Hippocampal formation (tissue), 2 donors: ENCODE measurements at places on chromosomes 12 and 14.

- no peak for DNase-seq
Observed at GRCh38 chr12:51357374-51358047, 11.0 kb upstream of the CELA1 start.

DNA sequence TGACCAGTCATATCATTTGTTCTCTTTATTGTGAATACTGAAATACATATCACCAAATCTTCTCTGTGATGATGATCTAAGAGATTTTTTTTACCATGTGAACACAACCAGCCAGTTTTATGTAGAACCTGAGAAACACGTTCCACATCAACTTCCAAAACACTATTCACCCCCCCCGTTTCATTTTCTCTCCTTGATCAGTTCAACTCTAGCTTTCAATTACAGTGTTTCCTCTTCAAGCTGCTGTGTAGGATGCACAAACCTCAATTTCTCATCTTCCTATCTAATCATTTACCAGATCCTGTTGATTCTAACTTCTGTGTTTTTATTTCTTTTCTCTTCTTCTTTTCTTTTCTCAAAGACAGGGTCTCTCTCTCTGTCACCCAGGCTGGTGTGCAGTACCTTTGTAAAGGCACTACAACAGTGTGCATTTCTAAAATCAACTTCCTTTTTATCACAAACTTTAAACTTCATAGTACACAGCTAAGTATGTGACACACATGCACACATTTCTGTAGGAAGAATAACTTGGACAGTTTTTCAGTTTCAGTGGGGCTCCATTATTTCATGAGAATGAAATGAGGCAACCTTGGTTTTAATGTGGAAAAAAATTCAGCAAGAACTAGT lies 149.9 kb upstream of the FBXO33 start:
- no peak for DNase-seq

DNA sequence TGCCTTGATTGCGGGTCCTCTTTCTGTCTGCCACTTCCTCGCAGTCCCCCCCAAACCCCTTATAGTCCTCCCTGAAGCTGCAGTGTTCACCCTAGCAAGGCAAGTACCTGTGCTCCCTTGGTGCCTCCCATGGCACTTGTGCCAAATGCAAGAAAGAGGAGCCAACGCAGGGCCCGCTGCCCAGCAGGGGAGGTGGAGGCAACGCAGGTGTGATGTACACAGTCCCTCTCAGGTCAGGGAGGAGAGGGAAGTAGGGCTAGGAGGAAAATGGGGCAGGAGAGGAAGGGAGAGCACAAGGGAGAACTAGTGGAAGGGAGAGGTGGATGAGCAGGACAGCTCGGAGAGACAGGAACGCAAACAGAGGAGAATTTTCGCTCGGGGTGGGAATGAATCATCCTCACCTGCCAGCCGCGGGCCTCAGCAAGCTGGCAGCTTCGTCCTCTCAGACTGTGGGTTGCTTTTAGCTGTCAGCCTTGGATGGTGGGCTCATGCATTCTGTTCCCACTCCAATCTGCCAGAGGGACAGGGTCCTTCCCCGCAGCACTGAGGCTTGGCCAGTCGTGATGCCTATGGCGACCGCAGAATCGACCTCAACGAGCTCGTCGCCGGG lies 357.0 kb downstream of the CACNA1C start:
- DNase-seq = no peak

DNA sequence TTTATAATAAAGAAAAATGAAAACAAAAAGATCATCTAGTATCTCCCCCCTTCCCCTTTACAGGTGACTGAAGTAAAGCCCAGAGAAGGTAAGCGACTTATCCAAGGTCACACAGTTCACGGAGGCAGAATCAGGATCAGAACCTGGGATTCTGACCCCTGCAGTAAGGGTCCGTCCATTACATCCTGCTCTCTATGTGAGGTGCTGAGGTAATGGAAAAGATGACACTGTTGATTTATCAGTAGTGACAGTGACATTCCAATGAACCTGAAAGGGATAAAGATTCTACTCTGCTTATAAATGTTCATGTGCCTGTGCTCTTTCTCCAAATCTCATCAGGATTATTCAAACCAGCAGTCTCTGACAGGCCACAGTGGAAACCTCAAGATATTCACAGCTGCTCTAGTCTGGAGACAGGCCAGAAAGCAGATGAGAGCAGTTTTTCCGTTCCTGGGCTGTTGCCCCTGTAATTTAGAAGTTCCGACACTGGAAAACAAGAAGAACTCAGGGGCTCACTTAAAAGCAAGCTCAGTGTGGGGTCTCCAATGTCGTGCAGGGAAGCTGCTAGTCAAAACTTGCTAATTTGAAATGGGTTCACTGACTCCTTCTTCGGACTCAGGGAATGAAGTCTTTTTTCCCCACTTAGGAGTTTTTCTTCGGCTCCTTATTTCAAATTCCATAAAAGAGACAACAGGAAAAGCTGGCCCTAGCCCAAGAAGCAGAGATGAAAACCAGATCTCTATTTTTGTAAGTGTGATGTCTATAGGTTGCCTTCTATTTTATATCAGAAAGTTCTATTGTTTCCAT lies 131.8 kb upstream of the EEA1 start:
- no peak for DNase-seq

DNA sequence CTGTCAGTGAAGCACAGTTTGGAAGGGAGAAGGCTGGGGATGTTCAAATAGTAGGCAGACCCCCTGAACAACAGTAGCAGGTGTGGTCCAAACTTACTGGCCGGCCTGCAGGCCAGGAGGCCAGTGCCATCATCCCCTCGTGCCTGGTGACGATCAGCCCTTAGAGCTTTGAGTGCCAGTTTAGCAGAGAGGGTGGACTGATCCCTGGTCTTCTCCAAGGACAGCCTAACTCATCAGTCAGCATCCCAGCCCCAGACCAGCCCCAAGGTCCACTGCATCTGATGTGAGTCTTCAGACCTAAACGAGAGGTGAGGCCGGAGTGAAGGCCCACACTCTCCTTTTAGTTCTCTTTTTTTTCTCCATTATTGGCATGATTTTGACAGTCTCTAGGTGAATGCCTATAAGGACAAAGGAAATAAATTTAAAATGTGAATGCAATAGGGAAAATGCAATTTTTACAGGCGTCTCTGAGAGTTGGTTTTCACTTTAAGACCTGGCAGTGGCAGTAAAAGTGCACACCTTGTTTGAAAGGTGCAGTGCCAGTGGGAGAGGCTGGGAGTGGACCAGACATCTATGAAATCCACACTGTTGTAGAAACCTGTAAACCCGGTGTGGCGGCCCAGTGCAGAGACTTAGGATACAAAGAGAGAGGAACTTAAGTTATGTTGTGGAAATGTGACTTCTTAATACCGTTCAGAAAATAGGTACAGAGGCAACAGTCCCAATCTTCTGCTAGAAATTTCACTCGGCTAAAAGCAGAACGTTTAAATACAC lies 311.2 kb downstream of the CACNA1C start:
- no peak for DNase-seq

DNA sequence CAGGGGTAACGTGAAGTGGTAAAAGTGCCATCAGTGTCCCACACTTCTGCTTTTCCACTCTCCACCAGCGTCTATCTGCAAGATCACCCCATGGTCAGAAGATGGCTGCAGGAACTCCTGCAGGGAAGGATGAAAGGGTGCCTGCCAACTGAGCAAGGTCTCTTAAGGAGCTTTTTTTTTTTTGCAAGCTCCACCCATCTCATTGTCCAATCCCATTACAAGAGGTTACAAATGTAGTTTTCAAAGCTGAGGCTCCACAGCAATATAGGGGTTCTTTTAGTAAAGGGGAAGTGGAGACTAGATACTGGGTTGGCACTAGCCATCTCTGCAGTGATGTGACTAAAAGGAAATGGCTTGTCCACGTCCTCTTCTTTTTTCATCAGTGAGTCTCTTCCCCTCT lies 5.9 kb upstream of the BHLHE41 start:
- peak; percentile 40 for DNase-seq

DNA sequence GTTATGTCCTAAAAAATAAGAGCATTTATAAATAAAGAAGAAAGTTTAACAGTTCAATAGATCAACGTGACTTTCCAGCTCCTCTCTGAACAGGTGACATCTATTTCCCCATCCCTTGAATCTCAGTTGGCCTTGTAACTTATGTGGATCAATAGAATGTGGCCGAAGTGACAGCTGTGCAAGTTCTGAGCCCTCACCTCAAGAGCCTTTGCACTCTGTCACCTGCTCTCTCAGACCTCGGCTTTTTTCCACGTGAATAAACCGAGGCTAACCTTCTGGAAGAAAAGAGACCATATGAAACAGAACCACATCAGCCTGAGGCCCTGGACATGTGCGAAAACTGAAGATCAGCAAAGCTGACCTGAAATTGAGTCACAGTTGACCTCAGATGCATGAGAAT lies 253.0 kb downstream of the DAD1 start:
- DNase-seq = no peak

GRCh38 chr12:102806110-102806509 lies 110.9 kb downstream of the PAH start:
- DNase-seq = no peak

DNA sequence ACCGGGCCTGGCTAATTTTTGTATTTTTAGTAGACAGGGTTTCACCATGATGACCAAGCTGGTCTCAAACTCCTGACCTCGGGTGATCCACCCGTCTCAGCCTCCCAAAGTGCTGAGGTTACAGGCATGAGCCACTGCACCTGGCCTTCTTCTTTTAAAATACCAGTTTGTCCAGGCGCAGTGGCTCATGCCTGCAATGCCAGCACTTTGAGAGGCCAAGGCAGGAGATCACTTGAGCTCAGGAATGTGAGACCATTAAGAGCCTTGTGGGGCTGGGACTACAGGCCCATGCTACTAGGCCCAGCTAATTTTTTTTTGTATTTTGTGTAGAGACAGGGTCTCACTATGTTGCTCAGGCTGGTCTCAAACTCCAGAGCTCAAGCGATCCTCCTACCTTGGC lies 8.1 kb upstream of the PEBP1 start:
- DNase-seq = no peak

DNA sequence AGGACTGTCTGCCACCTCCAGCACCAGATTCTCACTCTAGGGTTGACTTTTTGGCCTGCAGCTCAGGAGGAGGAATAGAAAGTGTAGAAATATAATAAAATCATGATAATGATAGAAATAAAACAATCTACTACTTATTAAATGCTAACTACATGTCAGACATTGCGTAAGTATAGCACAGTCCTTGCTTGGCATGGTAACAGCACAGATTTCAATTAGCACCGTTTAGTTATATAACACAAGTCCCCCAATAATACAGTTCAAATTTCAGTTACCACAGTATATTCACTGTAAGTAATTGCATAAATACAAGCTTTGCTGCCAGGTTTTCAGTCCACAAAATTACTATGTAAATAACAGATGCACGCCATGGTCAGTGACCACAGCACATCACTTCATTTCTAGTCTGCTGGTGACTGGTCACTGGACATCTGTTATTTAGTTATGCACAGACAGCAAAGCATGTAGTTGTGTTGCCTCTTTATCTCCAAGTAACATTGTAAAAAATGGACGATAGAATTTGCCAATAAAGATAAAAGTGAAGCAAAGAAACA lies 6.5 kb upstream of the GLT8D2 start:
- no peak for DNase-seq

- no peak for DNase-seq
Observed at GRCh38 chr12:96502477-96502876, 13.1 kb downstream of the CFAP54 start.
